ENCODE measurements at places on chromosomes 1 and 21.

- no peak for DNase-seq
These were observed 13.4 kb upstream of the PWP2 start for GRCh38 chr21:44093761-44094160.

GRCh38 chr1:94001397-94002045 is 92.3 kb upstream of the GCLM start:
- no peak for DNase-seq

DNA sequence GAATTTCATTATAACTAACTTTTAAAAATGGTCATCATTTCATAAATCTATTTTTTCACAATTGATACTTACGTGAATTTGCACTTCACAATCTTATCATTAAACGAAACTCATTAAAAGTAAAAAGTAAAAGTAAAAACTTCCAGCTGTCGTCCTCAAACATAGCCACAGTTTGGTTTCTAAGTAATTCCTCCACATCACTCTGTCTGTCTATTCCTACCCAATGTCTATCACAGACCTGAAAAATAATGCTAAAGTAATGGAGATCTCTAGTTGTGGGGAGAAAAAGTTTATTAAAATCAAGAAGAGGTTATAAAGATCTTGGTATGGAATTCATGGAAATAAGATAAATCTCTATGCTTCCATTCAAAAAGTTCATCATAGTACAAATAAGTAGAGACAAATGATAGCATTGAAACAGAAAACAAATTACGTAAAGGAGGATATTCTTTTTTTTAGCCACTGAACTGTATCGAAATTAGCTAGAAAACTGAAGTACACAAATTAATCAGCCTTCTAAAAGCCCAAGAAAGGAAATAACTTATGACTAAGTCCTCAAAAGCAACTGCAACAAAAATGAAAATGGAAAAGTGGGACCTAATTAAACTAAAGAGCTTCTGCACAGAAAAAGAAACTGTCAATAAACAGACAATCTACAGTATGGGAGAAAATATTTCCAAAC is 148.6 kb downstream of the TIAM1 start:
- DNase-seq = no peak

GRCh38 chr1:64631346-64632034 is 113.4 kb upstream of the RAVER2 start:
- DNase-seq = no peak

- DNase-seq = no peak
These were observed 29.6 kb downstream of the TSNAX start for GRCh38 chr1:231557898-231558707.

DNA sequence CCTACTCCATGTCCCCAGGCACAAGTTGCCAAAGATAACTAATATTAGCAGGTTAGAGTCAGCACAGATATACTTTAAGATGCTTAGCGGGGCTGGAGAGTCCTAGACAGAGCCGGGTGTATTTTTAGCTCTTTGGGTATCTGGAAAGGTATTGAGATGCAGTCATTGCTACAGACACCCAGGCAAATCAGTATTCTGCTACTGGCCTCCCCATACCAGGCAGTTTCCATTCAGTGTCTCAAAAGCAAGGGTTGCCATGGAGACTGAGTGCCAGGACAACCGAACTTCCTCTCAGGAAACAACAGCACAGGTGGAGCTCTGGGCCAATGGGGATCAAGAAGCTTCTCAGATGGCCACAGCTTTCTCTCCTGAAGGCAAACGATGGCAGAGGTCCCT is 45.3 kb downstream of the KCNC4 start:
- DNase-seq = no peak

DNA sequence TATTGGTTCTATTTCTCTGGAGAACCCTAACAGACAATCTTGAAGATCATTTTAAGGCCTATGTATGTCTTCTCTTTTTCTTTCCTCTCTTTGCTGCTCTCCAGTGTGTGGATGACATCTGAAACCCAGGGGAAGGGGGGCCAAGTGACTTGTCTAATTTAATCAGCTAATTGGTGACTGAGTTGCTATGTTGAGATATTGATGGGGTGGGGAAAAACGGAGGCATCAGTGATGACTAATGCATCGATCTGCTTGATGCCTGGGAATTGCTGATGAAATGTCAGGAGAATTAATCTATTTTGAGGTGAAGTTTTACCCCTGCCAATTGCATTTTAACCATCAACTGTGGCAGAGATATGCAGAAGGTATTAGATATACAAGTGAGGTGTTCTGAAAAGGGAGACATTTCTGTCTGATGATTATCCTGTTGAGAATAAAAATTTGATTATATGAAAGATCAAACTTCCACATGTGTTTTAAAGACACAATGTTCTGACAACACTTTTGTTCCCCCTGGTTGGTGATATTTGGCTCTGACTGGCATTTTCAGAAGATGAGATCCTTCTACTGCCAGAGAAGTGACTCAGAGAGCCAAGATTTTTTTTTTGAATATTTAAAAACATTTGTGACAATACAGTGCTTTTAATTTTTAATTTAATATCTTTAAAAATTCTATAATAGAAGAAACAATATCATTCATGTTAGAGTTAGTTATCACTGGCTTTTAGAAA is 18.7 kb upstream of the PTGFR start:
- no peak for DNase-seq

DNA sequence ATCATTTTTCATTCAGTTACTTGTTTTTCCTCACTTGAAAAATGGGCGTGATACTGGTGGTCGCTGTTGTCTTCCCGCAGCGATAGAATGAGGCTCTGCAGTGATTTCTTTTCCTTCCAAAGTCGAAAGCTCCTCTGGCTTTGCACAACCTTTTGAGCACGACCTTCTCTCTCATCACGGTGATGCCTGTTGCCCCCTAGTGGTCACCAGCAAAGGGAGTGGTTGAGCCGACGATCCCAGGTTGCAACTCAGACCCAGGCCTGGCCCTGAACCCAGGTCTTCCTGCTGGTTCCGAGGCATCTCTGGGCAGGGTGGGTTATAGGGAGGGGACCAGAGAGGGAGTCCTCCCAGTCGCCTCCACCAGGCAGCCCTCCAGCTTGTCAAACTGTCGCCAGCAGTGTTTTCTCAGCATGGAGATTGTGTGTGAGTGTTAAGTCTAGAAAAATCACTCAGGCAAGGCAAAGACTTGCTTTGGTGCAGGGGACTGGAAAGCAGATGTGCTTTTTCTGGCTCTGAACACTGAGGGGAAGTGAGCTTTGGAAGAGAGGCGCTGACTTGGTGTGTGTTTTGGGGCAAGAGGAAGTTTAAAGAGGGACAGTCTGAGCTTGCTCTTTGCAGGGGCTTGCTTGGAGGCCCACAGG is 285.3 kb downstream of the CAMTA1 start:
- peak; percentile 47 for DNase-seq

DNA sequence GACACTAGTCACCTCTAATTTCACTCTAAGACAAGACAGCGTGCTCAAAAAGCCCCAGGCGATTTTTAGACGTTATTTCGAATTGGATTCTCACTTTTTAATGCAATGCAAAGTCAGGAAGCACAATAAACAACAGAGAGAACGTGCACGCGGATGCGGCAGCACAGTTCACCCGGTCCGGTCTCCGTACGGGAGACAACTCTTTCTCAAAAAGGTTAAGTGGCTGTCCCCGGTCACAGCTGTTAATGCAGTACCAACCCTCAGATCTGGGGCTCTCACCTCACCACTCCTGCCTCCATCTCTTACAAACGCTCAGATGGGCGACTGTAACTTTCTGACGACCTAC is 1.2 kb downstream of the HP1BP3 start:
- no peak for DNase-seq

GRCh38 chr1:32533792-32534327 is 5.4 kb upstream of the ZBTB8A start:
- DNase-seq = no peak

- no peak for DNase-seq
These were observed 24.9 kb upstream of the CR1L start for GRCh38 chr1:207619871-207620542.

- no peak for DNase-seq
These were observed 61.6 kb downstream of the KIF14 start for GRCh38 chr1:200558866-200559459.

GRCh38 chr1:189960769-189961168 is 516.9 kb downstream of the BRINP3 start:
- no peak for DNase-seq

- DNase-seq = no peak
These were observed 9.8 kb downstream of the C8A start for GRCh38 chr1:56864430-56864829.

DNA sequence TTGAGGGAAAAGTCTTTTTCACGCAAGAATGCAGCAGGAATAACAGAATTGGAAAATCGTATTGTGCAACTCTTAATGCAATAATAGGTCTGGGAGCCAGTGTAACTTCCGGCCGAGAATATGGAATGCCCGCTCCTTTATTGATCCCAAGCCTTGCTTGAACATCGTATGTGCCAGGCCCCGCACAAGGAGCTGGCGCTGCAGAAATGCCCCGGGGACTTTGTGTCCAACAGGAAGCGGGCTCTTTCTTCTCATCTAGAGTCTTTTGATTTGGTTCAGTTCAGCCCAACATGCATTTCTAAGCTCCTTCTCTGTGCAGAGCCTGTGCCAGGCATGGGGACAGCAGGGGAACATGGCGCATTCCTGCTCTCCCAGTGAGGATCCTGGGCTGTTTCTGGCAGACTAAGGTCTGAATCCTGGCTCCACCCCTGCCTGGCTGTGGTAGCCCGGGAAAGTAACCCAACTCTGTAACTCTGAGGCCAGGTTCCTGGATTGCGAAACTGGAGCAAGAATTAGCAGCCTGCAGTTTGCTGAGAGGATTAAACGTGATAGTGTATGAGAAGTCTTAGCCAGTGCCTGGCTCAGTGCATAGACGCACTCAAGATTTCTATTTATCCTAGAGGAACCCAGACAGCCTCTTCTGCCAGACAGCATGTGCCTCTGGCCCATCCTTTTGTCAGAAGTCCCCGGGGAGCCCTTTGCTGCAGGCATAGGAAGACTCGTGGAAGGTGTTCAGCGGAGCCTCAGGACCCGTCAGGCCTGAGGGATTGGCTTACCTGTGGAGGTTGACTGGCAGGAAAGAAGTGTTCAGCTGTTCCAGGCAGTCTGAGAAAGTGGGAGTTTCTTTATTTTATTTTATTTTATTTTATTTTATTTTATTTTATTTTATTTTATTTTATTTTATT is 987 bp upstream of the CDCP2 start:
- DNase-seq = no peak

DNA sequence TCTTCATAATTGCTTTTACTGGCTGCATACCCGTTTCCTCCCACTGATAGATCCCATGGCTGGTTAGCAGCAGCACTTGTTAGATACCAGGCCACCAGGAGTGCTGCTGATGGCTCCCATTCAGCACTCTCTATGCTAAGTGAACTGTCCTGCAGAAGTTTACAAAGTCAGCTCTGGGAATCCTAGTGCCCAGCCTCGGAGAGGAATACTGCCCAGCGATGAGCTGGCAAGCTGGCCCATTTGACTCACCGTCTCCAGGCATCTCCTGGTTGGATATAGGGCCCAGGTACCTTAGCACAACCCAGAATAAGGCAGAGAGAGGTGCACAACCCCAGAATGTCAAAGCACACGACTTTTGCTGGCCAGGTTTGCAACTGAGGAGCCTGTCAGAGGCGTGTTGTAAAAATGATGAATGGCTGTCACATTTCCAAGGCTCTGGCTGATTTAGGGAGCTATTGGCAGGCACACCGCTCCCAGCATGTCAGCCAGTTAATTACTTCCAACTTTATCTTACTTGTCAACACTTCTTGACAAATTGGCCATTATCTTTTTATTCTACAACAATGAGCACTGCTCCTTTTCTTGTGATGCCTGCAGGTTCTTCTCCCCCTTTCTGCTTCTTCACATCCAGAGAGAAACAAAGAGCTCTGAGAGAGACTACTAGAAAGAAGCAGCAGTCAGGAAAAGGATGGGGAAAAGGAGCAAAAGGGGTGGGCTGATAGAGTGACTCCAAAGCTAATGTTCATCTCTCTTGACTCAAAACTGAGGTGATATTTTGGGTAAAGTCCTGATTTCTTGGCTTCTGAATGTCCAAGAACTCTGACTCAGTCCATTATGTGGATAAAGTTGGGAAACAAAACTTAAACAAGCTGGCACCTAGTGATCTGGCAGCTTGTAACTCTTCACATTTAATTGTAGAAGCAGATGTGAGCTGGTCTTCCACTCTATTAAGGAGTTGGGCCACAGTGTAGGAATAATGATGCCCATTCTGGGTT is 10.8 kb upstream of the ANGPTL7 start:
- DNase-seq = no peak

DNA sequence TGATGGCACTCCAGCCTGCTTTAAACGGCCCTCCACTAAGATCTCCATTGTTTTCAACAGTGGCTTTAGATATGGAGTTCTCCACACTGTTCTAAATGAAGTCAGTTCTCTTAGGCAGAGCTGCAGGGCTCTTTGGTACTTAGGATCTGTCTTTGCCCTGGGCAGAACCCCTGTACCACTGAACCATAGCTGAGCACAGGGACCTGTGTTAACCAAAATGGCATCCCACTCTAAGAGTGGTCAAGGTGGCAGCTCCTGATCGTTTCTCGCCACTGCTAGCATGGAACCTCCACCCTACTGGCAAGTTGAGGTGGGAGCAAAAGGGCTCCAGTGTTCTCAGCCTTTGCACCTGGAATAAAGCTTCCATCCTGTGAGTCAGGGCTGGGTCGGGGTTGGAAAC is 186.7 kb downstream of the TM2D1 start:
- no peak for DNase-seq

- DNase-seq = no peak
These were observed 101.7 kb upstream of the BEND5 start for GRCh38 chr1:48878191-48878940.

DNA sequence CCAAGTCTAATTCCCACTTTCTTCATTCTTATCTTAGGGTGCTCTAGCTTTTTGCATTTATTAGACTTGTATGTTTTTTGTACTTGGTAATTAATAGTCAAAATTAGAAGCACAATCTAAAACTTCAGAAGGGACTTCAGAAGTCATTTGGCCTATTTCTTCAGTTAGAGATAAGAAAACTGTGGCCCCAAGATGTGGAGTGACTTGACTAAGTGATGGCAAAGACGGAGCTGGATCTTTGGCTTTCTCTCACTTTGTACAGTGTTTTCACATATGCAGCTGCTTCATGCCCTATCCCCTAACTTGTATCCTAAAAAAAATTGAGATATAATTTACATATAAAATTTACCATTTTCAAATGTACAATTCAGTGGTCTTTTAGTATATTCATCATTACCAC is 21.7 kb downstream of the EPB41 start:
- no peak for DNase-seq

GRCh38 chr1:51463561-51463960 is 55.5 kb downstream of the EPS15 start:
- DNase-seq = no peak

DNA sequence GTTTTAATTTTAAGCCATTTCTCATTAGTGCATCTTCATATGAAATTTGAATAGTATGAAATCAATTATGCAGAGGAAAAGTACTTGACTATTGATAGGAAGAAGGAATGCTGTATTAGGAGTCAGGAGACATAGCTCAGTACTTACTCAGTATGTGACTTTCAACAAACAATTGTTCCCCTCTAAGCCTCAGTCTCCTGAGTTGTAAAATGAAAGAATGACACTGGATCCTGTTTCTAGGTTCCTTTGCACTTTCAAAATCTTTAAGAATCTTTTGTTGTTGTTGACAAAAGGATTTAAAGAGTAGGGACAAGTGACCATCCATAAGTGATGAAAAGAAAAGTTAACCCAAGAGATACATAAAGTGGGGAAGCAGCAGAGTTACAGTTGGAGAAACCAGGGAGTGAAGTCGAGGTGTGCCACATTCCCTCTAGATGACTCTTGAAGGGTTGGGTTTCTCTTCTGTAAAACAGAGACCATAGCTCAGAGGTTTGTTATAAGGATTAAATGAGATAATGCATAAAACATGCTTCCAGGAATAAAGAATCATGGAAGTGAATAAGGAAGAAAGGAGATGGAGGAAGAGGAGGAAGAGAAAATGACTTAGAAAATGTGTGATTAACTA is 105.7 kb upstream of the KCNJ15 start:
- no peak for DNase-seq

- DNase-seq = no peak
These were observed 12.9 kb downstream of the DESI2 start for GRCh38 chr1:244665771-244666217.
